Aorta (tissue), 5 donors: ENCODE measurements at places on chromosomes 1 and 21.

- no peak overlapping the region for H3K4me3 ChIP-seq
- no peak overlapping the region for H3K27ac ChIP-seq
- no peak for DNase-seq
Observed at GRCh38 chr1:184854496-184855140, 100.0 kb upstream of the EDEM3 start.

GRCh38 chr1:24102961-24103360, 9.0 kb downstream of the MYOM3 start:
- no peaks in the 10 kb centered on the region for H3K27me3 ChIP-seq
- no peaks in the 10 kb centered on the region for H3K4me1 ChIP-seq
- no peak overlapping the region for H3K27ac ChIP-seq
- DNase-seq: peak; percentile 83
- no peaks in the 10 kb centered on the region for H3K36me3 ChIP-seq

GRCh38 chr1:67433837-67434236, 3.6 kb upstream of the SERBP1 start:
- H3K4me3 ChIP-seq: no peak overlapping the region
- H3K27ac ChIP-seq: peak overlapping the region; percentile 93
- no peaks in the 10 kb centered on the region for H3K36me3 ChIP-seq

DNA sequence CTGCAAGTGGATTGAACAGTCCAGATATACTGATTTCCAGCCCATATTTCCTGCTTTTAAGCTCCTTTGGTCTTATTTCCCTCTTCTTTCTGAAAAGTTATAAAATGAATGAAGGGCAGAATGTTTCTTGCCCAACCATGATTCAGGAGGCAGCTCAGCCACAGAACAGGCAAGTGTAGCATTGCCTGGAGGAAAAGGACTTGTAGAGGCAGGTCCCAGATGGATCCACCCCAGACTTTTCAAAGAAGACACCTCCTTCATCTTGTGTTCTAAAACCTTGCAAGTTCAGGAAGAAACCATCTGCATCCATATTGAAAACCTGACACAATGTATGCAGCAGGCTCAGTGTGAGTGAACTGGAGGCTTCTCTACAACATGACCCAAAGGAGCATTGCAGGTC, at the start of gene CLCA2:
Gene CLCA2, plus strand, starts transcription at position 299 of the 400 bp plus-strand sequence. Its CDS starts 77 bp downstream, at position 376.
- H3K27me3 ChIP-seq: no peaks in the 10 kb centered on the region
- H3K4me3 ChIP-seq: no peak within 1 kb of the TSS
- H3K4me1 ChIP-seq: no peaks in the 10 kb centered on the region
- H3K27ac ChIP-seq: no peak within 1 kb of the TSS

GRCh38 chr1:220824031-220824989, 37.6 kb downstream of the MTARC1 start:
- no peak overlapping the region for H3K27ac ChIP-seq
- H3K27me3 ChIP-seq: no peaks in the 10 kb centered on the region
- H3K36me3 ChIP-seq: no peaks in the 10 kb centered on the region
- H3K4me1 ChIP-seq: no peaks in the 10 kb centered on the region
- DNase-seq: no peak

GRCh38 chr1:28428012-28428411, 58.5 kb downstream of the PHACTR4 start:
- no peaks in the 10 kb centered on the region for H3K4me1 ChIP-seq
- H3K27ac ChIP-seq: no peak overlapping the region
- H3K27me3 ChIP-seq: no peaks in the 10 kb centered on the region
- no peak for DNase-seq
- H3K36me3 ChIP-seq: no peaks in the 10 kb centered on the region
- H3K4me3 ChIP-seq: no peak overlapping the region

- H3K4me3 ChIP-seq: no peak overlapping the region
- H3K27ac ChIP-seq: no peak overlapping the region
- H3K36me3 ChIP-seq: no peaks in the 10 kb centered on the region
- H3K27me3 ChIP-seq: no peaks in the 10 kb centered on the region
- no peaks in the 10 kb centered on the region for H3K4me1 ChIP-seq
Observed at GRCh38 chr21:36547464-36547863, 67.5 kb upstream of the CLDN14 start.
